CD4-positive, alpha-beta T cell treated with Interleukin-2 at 100 ng/mL for 4 hours (primary cell): ENCODE measurements at places on chromosomes 6 and 20.
A peak's percentile ranks its signal among the peaks of the same experiment; 100 is the strongest.

DNA sequence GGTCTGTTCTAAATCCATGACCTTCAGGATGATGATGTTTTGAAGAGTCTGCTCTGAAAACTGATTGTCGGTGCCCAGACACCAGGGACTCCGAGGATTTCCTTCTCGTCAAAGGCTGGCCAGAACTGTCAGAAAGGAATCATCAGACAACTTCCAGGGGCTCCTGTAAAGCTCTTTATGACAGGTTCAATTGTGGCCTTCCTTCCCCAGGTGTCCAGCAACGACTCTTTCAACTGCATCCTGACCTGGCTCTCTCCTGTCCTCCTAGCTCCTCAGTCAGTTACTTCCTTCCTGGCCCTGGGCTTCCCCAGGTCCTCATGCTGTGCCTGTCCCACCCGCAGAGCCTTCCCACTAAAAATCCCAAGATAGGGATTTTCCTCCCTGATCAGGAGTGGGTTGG, 279.9 kb upstream of the RNF24 start:
- DNase-seq = no peak

DNA sequence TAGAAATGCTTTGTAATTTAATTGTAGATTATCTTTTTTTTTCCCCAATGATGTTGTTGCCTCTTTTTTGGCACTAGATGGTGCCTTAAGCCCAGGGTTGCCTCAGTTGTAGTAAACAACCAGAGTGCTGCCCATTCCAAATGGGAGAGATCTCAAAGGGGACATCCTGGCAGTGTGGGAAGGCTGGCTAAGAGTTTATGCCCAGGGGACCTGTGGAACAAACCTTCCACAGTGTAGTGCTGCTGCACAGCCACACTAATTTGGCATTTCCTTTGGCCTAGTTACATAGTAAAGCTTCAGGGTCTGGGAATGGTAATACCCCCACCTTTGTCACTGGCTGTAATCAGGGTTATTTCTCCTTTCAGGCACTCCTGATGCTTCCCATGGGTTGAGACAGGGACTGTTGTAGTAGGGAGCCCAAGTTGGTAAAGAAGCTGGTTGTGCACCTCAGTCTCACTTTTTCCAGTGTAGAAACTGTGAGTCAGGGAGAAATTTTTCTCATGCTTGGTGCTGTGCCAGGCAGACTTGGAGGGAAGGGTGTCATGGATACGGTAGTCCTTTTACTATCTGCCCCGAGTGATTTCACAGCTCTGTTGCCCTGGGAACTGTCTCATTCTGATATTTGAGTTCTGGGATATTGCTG, 177.8 kb upstream of the ECI2 start:
- DNase-seq = no peak

GRCh38 chr20:1773816-1774215, 116.2 kb upstream of the SIRPG start:
- DNase-seq = no peak

GRCh38 chr6:24125980-24126379, at the start of gene NRSN1:
Gene NRSN1 (plus strand): TSS chr6:24126215. CDS start chr6:24134328, 8,113 bp downstream.
- DNase-seq = no peak

- no peak for DNase-seq
Measured at GRCh38 chr6:16583144-16583762, 178.0 kb downstream of the ATXN1 start.

GRCh38 chr6:7155871-7156579, 48.3 kb downstream of the RREB1 start:
- no peak for DNase-seq

- DNase-seq = peak; percentile 25
Measured at GRCh38 chr6:44002593-44003344, 124.5 kb downstream of the MRPL14 start.

GRCh38 chr6:105847433-105847832, 238.7 kb upstream of the PRDM1 start:
- no peak for DNase-seq

DNA sequence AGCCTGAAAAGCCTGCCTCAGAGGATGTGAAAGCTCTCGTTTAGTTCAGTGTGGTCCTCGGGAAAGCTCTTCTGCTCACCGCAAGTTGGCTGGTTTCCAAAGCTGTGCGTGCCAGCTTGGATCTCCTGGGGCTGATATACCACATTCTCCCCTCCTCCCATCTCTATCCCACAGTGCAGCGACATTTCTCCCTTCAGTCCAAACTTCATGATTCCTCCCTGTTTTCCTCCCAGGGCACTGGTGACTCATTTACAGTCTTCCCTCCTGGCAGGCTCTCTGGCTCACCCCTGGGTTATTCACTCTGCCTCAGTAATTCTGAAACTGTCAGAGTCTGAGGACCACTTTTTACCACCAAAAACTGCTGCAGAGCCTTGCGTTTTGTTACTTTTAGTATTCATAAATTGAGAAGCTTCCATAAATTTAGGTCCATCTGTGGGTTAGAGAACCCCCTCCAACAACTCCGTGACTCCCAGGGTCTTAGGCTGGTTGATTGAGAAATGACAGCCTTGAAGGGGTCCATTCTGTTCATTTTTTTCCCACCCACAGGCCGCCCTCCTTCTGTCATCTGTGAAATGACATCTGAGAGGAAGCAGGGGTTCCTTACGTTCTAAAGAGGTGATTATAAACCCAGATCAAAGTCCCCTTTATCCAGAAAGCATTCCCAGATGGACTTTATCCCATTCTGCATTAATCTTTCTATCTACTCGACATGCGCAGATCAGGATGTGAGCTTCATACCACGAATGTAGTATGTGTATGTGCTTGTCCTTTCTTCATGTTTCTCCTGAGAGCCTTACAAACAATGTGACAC, 6.1 kb downstream of the TRIM10 start:
- DNase-seq = no peak

GRCh38 chr6:139020689-139021088, 7.9 kb upstream of the ABRACL start:
- no peak for DNase-seq

- DNase-seq = no peak
Measured at GRCh38 chr6:347232-347631, 44.3 kb upstream of the IRF4 start.

DNA sequence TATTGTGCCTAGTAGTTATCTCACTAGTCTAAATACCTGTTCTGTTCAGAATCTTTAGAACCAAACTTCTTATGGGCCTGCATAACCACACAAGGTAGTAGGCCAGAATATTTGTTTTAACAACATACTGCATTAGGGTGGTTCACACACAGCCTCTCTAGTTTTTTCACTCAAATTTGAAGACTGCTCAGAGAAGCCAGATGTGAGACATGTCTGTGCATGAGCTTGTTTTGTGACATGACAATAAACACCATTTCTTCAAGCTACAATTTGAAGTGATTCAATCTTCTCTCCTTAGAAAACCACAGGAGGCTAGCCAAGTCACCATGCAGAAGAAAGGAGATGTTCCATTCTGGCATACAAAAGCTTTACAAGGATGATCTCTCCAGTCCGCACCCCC, 135.6 kb downstream of the MMS22L start:
- no peak for DNase-seq

DNA sequence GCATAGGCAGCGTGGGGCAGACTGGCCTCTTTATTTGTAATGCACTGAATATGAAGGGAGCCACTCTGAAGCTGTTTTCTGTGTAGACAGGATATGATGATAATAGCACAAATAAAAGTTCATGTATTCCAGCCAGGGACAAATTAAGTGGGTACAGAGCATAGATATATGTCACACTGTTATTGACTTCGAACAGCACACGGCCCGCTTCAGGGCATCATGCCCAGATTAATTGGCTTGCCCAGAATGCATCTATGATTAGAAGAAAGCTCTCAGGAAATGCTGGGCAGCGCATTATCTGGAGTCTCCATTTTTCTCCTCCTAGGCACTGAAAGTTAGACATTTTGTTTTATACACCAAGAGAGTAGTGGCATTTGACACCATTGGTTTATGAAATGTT, 26.3 kb upstream of the SASH1 start:
- DNase-seq = no peak

GRCh38 chr6:70685494-70686180, 18.0 kb downstream of the SMAP1 start:
- no peak for DNase-seq

DNA sequence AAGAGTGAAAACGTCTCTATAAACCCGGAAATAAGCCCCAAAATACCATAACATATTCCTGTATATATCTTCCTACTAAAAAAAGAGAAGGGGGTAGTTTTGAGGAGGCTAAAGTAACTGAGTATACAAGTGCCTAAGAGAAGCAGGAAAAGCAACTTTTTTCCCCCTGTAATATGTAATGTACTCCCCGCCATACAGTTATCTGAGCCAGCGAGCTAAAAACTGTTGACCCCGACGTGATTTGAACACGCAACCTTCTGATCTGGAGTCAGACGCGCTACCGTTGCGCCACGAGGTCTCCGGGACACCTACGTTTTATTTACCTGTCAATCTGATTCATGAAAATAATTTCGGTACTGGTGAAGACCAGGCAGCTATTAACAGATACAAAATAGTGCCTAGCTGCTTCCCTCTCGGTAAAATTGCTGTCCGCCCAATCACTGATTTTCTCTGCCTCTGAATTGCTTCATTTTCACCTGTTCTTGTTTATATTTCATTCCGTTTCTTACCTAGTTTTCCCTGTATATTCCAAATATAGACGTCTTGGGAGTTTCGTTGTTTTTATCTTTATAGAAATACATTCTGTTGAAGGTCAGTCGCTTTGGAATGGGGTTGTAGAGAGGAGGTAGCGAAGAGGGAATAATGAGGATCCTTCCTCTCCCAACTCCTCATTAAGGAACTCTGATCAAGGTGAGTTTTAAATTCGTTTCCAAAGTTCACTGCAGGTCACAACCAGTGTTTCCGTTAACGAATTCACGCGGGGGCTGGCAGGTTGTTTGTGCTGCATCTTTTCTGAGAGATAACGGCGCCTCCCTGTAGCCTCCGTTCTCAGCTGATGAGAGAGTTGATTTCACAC, 33.6 kb upstream of the BTN3A2 start:
- peak; percentile 54 for DNase-seq

DNA sequence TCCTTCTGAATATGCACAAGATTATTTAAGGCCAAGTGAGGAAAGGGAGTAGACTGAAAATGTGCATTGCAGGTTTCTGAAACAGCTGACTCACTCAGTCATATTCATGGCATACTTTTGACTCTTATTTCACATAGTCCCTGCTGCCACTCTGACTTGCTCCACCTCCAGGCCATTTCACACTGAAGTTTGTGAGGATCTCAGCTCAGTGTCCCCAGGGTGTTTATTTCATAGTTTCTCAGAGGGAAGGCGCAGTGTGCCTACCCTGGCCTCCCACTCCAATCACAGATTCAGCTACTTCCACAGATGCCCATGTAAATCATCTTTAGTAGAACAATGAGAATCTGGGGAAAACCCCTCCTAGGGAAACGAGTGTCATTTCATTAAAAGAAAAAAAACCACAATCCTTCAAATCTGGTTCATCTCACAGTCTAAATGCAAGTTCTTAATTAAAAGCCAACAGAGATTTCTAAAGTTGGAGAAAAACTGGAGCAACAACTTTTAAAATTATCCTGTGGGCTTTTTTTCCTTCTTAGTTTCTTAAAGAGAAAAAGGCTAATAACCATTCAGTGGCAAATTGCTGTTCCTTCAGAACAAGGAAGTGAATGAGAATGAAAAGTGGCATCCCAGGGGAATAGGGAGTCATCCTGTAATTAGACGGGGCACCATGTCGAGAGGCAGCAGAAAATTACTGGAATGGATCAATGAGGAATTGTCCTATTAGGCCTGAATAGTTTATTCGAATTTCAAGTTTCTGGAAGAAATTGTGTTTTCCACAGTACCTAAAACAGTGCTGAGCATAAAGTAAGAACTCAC, 133.6 kb downstream of the TFAP2B start:
- DNase-seq = no peak

DNA sequence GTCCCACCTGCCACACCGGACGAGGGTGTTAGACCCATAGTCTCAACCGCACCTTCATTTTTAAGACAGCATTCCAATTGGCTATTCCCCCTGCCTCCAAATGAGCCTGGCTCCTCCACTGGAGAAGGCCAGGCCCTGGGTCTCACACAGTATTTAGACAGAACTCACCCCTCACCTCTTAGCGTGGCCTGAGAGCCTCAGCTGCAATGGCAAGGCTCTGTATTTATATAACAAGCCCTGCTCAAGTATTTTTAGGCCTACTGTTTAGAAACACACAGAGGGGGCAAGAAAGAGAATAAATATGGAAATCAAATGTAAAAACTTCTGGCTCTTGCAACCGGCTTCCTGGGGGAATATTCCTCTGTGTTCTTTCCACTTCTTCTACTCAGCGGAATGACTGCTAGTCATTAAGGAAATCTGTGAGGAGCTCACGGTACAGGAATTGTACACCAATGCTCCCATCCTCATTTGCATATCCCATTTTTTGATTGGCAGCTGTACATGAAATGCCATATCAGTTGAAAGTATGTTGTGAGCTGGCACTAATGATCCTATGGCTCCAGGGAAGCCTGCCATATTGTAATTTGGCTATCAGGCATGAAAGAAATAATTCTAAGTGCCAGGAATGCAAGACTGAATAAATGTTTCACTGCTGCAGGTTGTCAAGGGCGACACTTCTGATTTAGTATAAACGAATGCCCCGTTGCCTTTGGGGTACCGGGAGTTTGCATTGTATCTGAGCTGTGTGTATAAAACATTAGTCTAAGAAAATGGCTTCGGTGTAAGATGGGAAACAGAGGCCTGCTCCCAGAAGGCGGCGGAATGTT, 207.5 kb downstream of the ZNF217 start:
- no peak for DNase-seq

DNA sequence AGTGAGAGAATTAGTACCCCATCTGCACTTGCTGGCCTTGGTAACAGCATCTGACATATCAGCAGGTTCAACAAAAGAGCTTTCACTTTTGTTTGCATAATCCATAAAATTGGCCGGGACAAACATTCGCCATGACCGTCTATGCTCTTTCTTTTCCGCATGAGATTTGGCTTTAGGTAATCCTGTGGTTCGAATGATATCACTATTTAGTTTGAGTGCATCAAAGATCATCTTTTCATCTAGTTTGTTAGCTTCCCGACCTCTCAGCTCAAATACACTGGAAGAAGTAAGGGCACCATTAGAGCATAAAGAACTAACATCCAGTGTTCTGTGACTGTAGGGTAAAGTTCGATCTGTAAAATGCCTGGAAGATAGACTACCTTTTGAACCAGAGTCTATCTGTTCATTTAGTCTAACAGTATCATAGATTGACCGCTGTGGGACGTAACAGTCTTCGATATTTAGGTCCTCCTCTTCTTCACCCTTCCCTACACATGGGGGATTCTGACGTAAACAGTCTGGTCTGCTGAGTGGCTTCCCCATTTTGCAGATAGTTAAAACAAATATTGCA, 101.6 kb downstream of the DST start:
- DNase-seq = no peak
